ENCODE measurements at places on chromosomes 16 and 17.

GRCh38 chr16:70364399-70364798 lies 17.7 kb downstream of the DDX19A start:
- DNase-seq, result no peak

- no peak for DNase-seq
Measured at GRCh38 chr17:59572301-59572924, 7.0 kb downstream of the DHX40 start.

DNA sequence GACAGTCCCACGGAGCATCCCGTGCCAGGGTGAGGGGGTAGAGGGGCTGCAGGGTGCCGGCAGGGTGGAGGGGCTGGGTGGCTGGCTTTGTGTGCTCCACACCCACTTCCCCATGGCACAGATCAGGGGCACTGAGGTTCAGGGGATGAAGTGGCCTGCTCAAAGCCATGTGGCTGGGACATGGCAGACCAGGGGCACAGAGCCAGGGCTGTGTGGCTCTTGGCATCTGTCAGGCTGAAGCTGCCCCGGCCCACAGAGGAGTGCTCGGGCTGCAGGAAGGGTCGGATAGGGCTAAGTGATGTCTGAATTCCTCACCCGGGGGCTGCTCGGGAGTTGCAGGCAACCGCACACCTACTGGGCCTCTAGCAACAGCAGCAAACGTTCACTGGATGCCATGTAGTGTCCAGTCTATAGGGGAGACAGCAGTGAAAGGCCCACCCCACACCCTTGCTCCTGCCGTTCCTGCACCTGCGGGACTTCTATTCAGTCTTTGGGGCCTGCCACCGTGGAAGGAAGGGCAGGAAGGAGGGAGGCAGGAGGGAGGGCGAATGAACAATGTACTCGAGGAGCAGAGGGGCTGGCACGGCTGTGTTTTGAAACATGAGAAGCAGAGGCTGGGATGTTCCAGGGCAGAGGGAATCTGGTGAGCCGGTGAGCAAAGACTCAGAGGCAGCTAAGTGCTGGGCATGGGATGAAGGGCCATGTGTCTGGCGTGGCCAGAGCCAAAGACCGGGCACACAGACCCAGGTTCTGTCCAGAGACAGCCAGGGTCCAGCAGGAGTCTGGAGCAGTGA lies 15.1 kb downstream of the SLC5A10 start:
- DNase-seq, result no peak

GRCh38 chr17:2442166-2442565 lies 41.3 kb upstream of the MNT start:
- DNase-seq, result peak; percentile 24

GRCh38 chr16:10951026-10951425 lies 6.7 kb downstream of the CLEC16A start:
- no peak for DNase-seq

- DNase-seq, result no peak
Measured at GRCh38 chr16:23987443-23987842, 151.7 kb downstream of the PRKCB start.

DNA sequence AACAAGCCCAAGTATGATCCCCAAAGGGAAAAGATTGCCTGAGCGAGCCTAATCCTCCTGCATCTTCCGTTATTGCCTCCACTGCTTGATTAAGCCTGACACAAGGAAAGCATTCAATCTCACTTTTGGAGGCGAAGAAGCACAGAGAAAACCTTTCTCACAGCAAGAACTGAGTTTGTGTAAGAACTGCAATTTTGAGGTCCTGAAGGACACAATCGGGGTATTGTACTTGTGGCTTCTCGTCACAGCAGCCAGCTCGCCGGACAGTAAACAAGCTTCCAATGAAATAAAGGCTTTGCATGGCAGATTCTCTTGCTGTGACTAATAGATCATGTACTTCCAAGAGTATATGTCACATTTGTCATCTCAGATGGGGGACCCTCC lies 18.7 kb upstream of the FOXF1 start:
- DNase-seq, result no peak

DNA sequence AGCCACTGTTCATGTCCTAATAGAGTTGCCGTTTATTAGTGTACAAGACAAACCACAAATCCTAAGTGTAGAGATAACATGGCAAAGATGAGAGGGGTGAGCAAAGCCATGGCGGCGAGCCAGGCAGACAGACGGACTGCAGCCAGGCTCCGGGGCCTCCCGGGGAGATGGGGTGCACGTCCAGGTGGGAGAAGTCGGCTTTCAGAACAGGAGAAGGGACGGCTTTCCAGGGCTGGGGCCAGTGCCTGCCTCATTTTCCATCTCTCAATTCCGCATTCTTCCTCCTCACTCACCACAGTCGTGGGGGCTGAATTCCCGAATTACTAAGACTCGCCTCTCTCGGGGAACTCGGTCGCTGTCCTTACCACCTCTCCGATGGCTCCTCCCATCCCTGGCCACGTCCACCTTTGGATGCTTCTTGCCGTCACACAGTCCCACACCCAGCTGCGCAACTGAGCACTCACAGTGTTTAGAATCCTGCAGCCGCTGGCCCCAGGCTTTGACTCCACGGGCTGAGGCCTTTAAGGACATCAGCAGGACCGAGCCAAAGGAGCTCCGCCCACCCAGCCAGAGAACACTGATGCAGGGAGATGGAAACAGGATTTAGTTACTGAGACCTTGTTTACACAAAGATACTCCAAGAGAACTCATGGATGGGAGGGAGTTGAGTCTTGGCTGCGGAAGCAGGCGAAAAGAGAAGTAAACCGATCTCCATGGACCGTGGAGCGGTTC lies 59.7 kb downstream of the RNF112 start:
- DNase-seq, result no peak

GRCh38 chr17:7024402-7024785 lies 1.5 kb downstream of the BCL6B start:
- no peak for DNase-seq

- peak; percentile 27 for DNase-seq
Measured at GRCh38 chr17:36641877-36642845, 40.8 kb downstream of the MRM1 start.

DNA sequence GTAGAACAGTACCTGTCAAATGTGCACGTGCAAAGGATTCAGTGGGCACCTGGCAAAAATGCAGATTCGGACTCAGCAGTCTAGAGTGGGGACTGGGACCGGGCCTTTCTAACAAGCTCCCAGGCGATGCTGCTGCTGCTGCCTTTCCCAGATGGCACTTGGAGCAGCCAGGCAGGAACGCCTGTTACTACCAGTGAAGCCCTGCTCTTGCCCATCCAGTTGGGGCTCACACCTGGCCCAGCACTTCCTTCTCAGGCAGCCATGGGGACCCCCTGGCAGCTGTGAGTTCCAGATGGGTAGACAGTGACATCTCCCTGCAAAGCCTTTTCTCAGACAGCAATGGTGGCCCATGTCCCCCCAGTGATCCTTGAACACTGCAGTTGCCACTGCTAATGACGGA lies 30.4 kb downstream of the KDM8 start:
- no peak for DNase-seq

GRCh38 chr17:44920565-44920940 lies 5.3 kb upstream of the GFAP start:
- no peak for DNase-seq

DNA sequence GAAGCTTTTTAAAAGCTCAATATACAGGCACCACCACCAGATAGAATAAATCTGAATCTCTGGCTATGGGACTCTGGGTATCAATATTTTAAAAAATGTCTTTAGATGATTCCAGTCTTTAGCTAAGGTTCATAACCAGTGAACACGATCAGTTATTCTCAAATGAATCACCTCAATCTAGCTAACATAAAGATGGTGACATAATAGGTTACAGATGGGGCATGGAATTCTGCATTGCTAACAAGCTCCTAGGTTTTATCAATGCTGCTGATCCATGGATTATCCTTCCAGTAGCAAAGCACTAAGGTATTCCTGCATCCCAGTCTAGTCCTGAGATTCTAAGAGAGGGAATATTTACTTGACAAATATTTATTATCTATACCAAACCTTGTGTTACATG lies 415.5 kb upstream of the CDH11 start:
- no peak for DNase-seq

DNA sequence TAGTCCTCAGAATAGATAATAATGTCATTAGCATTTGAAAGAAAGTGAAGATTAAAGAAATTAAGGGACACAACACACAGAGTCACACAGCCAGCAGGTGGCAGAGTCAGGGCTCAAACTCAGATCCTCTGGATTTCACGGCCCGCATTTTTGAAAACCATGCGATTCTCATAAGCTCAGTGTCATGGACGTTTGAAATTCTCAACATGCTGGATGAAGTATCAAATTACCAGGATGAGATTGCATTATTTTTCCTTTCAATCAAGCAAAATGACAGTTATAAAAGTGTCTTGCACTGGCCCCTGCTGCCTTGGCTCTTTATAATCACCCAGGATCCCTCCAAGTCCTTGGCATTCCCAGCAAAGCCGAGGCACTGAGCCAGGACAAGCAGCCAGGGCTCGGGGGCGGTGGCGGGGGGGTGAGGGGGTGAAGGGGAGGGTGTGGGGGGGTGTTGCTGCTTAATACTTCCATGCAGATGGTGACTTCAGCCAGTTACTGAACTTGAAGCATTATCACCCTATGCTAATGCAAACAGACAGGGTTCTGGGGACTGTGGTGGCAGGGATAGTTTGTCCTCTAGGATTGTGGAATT lies 6.6 kb upstream of the BMERB1 start:
- peak; percentile 38 for DNase-seq

DNA sequence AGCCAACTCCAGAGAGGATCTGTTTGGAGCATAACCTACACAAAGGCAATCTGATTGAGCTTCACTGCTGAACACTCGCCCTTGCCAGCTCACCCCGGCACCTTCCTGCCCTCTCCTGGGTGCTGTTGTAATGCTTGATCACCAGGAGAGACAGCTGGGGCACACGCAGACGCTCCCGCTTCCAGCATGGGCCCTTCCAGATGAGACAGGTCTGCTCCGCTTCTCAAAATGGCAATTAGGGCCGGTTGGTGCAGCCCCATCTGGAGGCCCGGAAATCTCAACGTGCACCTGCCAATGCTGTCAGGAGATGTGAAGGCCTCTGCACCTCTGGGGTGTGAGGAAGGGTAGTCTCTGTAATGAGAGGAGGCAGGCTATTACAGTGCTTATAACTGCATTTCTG lies 206.1 kb downstream of the ABCC12 start:
- DNase-seq, result no peak

GRCh38 chr17:14389681-14390080 lies 88.8 kb downstream of the HS3ST3B1 start:
- no peak for DNase-seq

DNA sequence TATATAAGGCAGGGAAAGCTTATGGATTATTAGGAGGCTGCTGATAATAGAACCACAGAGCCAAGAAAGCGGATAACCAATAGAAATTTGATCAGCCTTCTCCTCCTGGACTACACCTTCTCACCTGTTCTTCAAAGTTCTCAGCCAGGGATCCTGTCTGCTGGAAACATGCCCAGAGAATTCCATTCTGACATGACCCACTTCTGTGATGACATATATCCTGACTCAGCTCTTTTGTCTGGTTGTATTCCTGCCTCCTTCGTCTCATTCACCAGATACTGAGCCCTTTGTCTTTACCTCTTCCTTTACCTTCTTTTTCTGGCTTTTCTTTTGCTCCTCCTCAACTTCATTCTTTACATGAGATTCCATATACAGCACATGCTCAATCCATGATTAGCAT lies 576.1 kb downstream of the CDH11 start:
- no peak for DNase-seq

- DNase-seq, result no peak
Measured at GRCh38 chr17:79927136-79927661, 88.0 kb upstream of the CBX4 start.

- DNase-seq, result no peak
Measured at GRCh38 chr16:66927918-66928649, 2.7 kb upstream of the RRAD start.

- no peak for DNase-seq
Measured at GRCh38 chr17:82846061-82846691, 6.4 kb upstream of the ZNF750 start.

GRCh38 chr17:55347341-55347740 lies 74.3 kb downstream of the MMD start:
- no peak for DNase-seq

DNA sequence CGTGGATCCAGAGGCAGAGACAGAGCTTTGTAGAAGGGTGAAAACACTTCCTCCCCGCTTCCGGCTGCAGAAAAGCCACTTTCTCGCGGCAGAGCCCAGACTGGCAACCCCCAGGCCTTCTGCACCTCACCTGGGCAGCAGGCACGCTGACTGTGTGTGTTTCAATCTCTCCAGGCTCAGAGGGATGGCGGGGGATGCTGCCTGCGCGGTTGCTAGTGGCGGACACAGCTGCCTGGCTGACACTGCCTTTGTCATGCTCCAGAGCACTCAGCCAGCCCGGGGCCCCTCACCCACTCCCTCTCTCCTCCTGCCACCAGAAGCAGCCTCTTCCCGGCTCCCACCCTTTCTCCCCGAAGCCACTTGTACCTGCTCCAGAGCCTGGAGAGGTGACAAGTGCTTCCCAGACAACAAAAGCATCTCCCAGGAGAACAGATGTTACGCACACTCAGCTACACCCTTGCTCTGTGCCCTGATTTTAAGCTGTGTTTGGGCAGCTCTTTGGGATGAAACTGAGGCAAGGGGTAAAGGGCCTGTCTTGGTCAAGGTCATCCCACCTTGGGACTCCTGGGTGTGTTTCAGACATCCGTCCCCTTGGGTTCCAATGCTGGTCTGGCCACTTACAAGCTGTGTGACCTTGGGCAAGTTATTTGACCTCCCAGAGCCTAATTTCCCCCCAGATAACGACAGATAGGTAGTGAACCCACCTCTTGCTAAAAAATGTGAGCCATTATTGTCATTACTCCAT lies 9.2 kb upstream of the GLIS2 start:
- DNase-seq, result no peak

DNA sequence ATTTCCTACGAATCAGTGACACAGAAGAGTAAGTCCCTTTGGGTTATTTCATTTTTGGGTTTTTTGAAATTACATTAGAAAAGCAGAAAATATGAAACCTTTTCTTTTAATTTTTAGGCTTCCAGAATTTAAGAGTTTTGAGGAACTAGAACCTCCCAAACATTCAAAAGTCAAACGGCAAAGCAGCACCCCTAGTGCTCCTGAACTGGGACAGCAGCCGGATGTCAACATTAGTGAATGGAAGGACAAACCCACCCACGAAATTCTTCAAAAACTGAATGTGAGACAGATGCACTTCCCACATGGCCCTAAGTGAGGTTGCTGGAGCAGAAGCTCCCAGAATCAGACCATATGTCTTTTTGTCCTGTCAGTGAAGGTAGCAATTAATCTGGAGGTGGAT lies 199.4 kb downstream of the PHKB start:
- DNase-seq, result no peak

DNA sequence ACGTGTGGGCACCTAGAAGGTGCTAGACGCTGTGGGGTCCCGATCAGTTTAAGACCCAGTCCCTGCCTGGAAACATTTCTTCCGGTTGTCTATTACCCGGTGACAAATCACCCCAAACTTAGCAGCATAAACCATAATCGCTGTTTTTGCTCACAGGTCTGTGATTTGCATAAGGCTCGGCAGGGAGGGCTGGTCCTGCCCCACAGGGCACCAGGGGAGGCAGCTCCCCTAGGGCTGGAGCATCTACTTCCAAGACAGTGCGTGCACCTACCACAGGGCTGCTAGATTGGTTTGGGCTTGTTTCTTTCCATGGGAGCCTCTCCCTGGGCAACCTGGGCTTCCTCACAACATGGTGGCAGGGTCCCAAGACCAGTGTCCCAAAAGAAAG lies 214.5 kb upstream of the CIBAR2 start:
- DNase-seq, result no peak
